ENCODE measurements at places on chromosomes 4 and X.
A peak's percentile ranks its signal among the peaks of the same experiment; 100 is the strongest.

DNA sequence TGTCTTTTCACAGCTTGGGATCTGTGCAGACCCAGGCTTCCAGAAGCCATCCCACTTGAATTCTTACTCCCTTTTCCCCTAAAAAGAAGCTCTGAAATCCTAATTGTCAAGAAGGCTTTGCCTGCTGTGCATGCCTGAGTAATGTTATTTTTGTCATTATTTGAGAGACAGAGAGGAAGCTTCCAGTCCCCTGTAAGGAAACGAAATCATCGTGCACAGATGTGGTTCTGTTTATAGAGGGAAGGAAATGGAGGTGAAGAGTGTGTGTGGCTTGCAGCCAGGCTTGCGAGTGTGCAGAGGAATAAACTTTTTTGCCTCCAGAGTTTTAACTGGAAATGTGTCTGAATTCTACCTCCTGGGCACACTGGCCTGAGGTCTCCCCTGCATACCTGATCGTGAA, 70.2 kb downstream of the TBL1X start:
- no peak for DNase-seq

DNA sequence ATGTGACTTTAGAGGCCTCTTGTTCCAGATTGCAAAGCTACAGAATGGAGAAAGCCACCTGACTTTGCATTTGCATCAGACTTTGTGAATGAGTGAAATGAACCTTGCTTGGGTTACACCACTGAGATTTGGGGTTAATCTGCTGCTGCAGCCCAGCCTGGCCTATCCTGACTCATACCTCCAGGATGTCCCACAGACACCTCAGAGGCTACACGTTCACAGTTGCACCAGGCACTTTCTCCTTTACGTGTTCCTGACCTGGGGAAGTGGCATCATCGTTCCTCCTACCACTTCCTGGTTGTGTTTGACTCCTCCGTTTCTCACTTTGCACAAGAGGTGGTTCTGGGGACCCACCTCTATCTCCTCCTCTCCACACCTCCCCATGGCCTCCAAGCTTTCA, 9.2 kb upstream of the SORCS2 start:
- peak; percentile 26 for DNase-seq

GRCh38 chrX:2547736-2548135, 47.0 kb upstream of the DHRSX start:
- DNase-seq: no peak

GRCh38 chr4:14771094-14771493, 231.2 kb upstream of the CPEB2 start:
- DNase-seq: no peak

- DNase-seq: no peak
Observed at GRCh38 chrX:455199-455598, 68.5 kb upstream of the PPP2R3B start.

GRCh38 chr4:69362351-69362750, 82.1 kb downstream of the UGT2B28 start:
- DNase-seq: no peak

- DNase-seq: no peak
Observed at GRCh38 chr4:47469951-47470350, 6.4 kb upstream of the COMMD8 start.

DNA sequence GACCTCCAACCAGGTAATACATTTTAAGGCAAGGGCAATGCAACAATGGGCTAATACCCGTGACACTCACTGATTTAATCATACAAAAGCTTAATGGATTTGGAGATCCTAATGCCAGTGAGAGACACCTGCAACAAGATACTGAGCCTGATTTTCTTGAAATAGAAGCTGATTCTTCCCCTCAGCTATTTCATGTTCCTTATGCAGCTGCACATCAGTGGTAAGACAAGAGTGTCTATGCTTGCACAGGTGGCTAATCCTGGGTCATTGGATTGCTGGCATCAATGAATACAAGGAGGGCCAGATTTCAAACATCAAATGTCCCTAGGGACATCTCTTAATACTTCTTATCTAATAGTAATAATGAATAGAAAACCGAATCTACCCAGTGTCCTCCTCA, 139.7 kb downstream of the PPARGC1A start:
- DNase-seq: no peak

DNA sequence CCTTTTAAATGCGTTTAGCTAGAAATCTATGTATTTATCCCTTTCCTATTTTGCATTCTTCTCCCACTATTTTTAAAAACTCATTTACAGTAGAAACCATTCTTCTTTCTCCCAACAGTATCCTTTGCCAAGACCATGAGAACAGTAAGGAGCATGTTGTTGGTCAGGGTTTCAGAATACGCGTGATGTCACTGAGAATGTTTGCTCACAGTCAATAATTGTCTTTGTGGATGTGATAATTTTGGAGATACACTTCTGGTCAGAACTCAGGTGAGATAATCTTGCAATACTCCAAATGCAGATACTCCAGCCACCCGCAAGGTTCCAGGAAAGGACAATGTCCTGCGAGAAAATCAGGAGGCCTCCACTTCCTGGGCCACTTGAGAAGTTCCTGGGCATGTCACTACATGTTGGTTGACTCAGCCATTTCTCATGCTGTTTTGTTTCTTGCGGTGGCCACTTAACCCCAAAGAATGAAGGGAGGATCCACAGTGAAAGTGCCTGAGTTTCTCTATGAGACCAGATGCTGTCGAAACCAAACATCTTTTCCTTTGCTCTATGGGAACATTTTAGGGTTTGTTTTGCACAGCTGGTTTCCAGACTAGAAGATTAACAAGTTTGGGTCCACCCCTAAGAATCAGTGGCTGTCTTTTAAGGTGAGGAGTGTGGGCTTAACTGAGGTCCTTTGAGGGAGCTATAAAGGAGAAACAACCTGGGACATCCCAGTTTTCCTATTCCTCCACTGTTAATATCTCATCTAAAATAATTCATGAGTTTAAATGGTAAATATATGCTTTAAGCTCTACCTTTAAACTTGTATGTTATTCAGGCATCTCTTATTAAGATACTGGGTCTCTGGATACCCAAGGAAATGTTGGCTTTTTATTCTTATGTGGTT, 116.0 kb downstream of the SOWAHB start:
- DNase-seq: no peak

- no peak for DNase-seq
Observed at GRCh38 chr4:152831416-152831815, 51.7 kb downstream of the ARFIP1 start.

DNA sequence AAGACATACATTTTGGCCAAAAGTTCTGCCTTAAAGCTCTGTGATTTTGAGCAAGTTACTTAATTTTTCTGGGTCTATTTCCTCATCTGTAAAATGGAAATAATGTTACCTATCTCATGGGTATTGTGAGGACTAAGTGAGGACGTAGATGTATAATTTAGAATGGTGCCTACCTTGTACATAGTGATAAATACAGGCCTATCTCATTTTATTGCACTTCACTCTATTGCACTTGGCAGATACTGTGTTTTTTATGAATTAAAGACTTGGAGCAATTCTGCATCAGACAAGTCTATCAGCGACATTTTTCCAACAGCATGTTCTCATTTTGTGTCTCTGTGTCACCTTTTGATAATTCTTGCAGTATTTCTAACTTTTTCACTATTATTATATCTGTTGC, 50.9 kb upstream of the RAB9B start:
- no peak for DNase-seq

GRCh38 chr4:4762909-4763821, 96.3 kb upstream of the MSX1 start:
- peak; percentile 23 for DNase-seq

- no peak for DNase-seq
Observed at GRCh38 chr4:38605181-38605752, 58.7 kb upstream of the KLF3 start.

GRCh38 chr4:4259484-4260100, 11.6 kb upstream of the TMEM128 start:
- no peak for DNase-seq

DNA sequence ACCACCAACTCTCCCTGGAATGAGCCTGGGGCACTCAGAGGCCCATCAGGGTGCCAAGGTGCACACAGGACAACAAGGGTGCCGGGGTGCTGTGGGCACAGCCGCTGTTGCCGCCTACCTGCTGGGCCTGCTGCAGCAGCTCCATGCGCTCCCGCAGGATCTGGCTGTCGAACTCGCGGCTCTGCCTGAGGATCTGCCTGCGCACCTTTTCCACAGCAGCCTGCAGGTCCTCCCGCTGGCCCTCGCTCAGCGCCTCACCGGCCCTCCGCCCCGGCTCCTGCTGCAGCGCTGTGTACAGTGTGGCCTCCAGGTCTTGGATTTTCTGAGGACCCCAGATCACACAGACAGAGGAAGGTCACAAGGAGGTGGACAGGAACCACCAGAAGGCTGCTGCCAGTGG, 17.6 kb upstream of the C4orf50 start:
- no peak for DNase-seq

DNA sequence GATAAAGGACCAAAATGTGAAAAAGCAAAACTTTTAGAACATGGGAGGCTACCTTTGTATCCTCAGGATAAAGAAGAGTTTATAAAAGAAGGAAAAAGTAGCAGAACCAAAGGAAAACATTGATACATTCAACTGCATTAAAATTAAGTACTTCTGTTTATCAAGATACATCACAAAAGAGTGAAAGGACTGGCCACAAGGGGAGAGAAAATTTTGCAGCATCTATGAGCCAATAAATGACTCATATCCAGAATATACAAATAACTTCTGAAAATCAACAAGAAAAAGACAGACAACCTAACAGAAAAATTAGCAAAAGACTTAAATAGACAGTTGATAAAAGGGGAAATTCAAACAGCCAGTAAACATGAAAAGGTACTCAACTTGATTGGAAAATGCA, 177.1 kb downstream of the RBMX2 start:
- DNase-seq: no peak

DNA sequence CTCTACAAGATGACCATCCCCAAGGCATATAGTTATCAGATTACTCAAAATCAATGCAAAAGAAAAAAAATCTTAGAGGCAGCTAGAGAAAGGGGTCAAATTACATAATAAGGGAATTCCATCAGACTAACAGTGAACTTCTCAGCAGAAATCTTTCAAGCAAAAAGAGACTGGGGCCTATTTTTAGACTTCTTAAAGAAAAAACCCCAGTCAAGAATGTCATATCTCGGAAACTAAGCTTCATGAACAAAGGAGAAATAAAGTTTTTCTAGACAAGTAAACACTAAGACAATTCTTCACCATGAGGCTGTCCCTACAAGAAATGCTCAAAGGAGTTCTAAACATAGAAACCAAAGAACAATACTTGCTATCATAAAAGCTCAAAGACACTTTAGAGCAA, 51.7 kb downstream of the RAB28 start:
- DNase-seq: no peak

DNA sequence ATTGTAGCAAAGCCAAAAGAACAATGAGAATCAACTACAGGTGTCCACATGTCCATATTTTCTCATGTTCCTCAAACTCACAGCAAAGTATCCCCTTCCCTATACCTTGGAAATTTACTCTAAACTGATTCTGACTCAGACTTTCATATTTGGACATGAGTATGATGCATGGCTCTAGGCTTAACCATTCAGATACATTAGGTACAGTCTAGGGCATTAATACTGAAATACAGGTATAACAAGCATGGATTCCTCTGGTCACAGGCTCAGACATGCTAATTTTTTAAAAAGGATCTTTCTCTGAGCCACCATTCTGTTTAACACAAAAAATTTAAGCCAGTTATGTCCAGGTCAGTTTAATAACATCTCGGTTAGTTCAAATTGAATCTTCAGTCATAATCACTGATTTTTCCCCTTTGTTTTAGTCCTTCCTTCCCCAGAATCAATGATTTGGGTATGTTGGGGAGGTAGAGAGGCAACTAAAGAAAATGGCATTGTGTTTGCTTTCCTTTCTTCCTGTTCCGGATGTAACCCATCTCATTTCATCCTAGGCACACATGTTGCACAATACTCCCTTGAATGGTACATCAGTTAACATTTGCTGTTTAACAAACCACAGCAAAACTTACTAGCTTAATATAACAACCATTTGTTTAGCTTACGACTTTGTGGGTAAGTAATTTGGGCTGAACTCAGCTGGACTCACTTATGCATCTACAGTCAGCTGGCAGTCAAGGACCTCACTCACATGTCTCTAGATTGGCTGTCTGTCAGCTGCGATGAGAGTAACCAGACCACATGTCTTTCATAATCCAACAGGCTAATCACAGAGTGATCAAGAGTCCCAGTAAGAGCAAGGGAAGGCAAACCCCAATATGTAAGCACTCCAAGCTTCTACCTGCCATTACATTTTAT, 75.3 kb upstream of the GRIA3 start:
- DNase-seq: no peak

- no peak for DNase-seq
Observed at GRCh38 chr4:123250843-123251242, 145.8 kb upstream of the SPRY1 start.

GRCh38 chr4:2807571-2807970, 14.7 kb downstream of the SH3BP2 start:
- DNase-seq: no peak

- no peak for DNase-seq
Observed at GRCh38 chrX:129039176-129039575, 484.1 kb downstream of the SMARCA1 start.

GRCh38 chrX:7934026-7934425, 6.8 kb upstream of the PNPLA4 start:
- no peak for DNase-seq

DNA sequence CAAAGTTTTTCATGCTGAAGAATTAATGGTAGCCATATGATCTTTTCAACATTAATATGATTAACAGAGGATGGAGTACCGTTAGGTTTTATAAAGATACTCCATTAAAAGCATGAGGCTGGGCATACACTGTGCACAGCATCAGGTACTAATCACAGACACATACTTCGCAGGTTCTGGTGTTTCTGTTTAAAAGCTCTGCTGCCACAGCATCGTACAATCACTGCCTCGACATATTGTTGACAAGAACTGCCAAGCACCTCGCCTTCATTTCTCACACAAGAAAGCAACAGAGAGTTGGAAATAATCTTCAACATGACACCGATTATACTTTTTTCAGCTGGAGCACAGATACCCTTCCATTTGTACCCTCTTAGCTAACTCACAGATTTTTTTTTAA, 753.4 kb upstream of the FAM241A start:
- no peak for DNase-seq

DNA sequence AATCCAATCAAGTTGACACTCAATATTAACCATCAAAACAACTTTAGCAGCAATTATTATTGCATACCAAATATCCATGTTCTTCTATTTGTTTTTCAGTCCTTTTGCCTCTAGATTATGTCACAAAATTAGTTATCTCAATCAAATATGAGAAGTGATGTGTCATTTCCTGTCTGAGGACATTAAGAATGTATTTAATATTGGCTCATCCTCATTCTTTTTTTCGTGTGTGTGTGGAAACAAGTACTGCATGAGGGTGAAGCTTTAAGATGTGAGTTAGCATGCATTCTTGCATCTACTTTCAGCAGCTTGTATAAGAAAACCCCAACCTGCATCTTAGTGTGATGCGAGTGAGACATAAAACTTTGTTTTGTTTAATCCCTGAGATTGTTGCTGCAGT, 301.4 kb downstream of the GRIA2 start:
- DNase-seq: no peak

Measured in stimulated activated CD8-positive, alpha-beta memory T cell treated with anti-CD3 and anti-CD28 coated beads, Interleukin-2, amount 100 ng/mL, for 48 hours (primary cell).